ENCODE measurements at places on chromosomes 5 and 9.

DNA sequence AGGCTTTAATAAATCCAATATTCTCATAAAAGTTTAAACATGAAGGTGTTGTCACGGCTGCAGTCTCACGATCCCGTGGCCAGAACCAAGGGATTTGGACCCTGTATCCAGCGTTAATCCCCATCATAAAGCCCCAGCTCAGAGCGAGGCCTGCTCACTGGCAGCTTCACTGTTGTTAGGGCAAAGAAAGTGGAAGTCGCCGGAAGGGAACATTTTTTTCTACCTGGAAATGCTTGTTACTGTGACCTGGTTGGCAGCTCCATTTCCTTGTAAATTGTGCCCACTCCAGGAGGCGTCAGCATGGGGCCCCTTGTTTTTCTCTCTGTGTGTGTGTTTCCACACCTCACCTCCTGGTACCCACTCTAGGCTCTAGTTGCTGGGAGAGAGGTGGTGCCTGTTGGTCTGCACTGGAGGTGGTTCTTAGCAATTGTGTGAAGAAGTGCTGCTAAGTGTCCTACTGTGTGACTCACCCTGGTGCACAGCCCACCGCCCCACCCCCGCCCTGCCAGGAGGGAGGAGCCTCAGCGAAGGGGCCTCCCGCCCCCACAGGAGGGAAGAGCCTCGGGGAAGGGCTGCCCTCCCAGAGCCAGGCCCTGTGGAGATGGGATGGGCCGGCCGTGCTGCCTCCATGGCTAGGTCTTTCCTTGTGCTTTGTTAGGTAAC, 105.1 kb downstream of the EHMT1 start:
- DNase-seq: peak; percentile 45

- no peak for DNase-seq
These were observed 398.3 kb downstream of the IRX2 start for GRCh38 chr5:2353211-2353610.

DNA sequence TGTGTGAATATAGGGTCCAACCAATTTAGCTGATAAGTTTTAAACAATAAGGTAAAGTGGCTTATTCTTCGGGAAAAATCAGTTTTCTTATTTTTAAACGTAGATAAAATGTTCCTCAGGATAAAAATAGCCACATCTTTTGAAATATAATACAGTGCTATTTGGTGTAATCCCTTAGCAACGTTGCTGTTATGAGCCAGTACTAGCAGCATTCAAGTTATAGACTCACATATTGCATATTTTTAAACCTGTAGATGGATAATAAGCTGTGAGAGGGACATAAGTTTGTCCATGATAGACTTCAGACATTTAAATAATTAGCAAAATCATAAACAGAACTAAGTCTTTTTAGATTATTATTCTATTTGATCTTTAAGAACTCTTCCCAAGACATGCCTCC, 6.3 kb downstream of the PDE4D start:
- no peak for DNase-seq

DNA sequence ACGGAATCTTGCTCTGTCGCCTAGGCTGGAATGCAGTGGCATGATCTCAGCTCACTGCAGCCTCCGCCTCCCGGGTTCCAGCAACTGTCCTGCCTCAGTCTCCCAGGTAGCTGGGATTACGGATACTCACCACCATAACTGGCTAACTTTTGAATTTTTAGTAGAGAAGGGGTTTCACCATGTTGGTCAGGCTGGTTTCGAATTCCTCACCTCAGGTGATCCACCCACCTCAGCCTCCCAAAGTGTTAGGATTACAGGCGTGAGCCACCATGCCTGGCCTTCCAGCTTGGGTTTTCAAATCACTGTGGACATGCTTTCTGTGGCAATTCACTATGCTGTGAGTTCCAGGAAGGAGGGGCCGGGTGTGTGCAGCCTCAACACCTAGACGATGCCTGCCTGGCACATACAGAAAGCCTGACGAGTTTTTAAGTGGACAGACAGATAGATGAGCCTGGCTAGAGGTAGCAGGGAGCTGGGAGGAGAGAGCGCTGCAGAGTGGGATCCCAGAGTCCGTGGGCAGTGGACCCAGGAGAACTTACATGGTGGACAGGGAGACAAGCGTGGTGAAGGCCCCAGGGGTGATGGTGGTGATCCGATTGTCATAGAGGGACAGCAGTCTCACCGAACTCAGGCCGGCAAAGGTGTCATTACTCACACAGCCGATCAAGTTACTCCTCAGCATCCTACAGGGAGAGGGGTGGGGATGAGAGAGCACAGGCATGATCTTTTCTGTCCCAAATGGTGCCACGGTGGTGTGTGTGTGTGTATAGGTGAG, 173.4 kb upstream of the PANK3 start:
- DNase-seq: no peak

DNA sequence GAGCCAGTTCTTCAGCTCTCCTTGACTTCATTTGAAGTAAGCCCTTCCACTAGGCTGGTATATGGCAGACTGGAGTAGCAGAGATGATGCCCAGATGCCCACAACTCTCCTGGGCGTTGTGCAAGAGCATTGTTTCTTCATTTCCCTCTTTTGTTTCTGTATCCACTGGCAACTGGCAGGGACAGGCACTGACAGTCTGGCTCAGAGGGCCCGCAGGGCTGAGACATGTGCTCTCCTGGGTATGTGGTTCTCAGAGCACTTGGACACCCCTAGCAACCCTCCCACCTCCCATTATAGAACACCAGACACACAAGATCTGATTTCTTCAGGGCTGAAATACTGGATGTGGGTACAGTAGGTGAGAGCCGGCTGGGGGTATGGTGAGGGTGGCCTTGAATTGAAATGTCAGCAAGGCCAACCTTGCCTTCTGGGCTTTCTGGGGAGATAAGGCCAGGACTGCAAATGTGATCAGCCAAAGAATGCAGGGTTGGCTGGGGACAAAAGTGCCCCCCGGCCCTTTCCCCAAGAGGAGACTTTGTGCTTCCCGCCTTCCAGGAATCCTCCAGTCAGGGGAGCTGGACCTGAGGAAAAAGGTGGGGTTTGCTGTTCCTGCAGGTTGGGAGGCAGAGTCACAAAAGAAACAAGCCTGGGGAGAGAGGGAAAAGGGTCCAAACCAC, 28.6 kb upstream of the CTNNA1 start:
- no peak for DNase-seq

DNA sequence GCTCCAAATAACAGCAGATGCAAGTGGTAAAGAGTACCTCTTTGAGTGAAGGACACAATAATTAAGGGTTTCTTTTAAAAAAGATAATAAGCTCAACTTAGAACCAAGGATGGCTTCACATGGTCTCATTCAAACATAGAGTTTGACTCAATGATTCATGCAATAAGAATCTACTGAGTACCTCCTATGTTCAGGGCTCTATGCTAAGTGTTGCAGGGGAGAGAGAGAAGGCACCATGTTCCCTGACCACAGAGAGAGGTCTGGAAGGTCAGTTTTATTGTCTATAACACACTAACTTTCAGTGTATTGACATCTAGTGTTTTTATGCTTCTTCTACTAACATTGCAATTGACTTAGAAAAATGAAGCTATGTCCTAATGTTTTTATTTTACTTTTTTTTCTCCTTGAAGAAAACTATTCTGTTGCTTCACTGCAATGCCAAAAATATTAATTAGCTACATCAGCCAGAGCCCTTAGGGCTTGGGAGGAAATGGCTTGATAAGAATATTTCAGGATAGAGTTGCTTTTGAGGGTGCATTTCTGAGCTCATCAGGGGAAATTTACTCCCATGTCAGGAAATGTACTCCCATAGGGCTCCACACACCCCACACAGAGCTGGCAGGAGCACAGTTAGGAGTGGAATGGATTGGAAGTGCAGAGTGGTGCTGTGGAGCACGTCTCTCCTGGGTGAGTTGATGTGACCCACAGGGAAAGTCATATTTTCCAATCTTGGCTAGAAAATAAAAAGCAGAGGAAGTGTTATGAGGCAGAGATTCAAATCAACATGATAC, 106.6 kb downstream of the PDE8B start:
- DNase-seq: no peak

DNA sequence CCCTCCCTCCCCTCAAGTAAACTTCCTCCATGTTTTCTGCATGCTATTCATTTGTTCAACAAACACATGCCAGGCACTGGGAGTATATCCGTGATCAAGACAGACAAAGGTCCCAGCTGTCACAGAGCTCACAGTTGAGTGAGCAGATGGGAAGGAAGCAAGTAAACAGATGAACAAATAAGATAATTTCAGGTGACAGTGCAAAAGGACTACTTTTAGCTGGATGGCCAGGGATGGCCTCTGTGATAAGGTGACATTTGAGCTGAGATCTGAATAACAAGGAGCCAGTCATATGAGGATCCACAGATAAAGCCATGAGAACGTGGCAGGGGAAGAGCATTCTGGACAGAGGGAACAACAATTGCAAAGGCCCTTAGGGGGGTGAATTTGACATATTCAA, 121.7 kb upstream of the RAD23B start:
- DNase-seq: no peak

Measured in activated CD4-positive, alpha-beta T cell treated with anti-CD3 and anti-CD28 coated beads for 4 hours (primary cell).